NCI-H1105 treated with DMSO at 0.1 percent for 48 hours (cell line): ENCODE measurements at places on chromosomes 1 and 21.

GRCh38 chr1:41502912-41503311, 18.4 kb upstream of the EDN2 start:
- no peak for DNase-seq

DNA sequence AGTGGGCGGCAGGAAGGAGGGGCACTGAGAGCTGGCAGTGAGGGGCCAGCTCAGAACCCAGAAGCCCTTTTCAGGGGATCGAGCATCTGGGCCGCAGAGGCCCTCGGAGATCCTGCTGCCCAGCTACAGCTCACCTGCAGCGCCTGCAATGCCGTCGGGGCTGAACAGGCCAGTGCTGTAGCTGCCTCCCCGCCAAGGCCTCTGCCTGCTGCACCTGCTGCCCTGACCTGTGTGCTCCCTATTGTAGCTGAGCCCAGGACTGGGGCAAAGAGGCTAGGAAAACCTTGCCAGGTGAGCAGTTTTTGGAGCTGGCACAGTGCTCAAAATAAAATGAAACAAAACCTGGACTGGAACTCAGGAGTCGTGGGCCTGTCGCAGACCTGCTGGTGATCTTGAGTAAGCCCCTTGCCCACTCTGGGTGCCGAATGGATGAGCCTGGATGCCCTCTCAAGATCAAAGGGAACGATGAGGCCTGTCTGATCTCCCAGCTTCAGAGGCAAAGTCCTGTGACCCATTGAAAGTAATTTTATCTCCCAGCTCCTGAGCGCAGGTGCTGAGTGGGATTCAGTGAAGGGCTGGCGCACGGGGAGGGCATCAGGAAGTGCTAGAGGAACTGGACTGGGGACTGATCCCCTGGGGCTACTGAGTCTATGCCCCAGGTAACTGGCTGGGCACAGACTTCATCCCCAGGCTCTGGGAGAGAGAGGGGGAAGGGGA, 154.6 kb downstream of the FOXD2 start:
- DNase-seq = peak; percentile 52

- DNase-seq = no peak
These were observed 20.2 kb downstream of the RCAN1 start for GRCh38 chr21:34594566-34595234.

DNA sequence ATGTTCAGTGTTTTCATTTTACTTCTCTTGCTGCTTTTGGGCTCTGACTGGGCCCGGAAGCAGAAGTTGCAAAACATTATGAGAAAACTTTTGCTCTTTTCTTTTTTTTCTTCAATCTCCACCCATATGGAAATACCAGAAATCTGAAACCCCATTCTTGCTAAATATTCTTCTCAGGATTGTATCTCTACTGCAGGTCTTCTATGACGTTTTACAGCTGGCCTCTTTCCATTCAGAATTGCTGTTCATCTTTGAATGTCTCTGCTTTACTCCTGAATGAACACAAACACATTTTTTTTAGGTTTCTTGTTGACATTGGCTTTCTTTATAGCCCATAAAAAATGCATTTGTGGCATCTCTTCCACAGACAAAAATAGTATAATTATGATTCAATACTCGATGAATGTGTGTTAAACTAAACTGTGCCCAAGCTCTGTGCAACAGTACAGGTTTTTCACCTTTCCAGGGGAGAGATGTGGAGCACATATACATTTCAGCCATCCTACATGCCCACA, 18.8 kb downstream of the PTPRC start:
- DNase-seq = peak; percentile 57

- no peak for DNase-seq
These were observed 289.4 kb upstream of the ESRRG start for GRCh38 chr1:217012659-217013058.

- DNase-seq = no peak
These were observed 83.5 kb upstream of the ACTRT2 start for GRCh38 chr1:2937805-2938204.

GRCh38 chr1:227768125-227768439, 32.8 kb downstream of the SNAP47 start:
- DNase-seq = no peak

GRCh38 chr1:193367863-193368262, 181.4 kb upstream of the B3GALT2 start:
- DNase-seq = no peak

DNA sequence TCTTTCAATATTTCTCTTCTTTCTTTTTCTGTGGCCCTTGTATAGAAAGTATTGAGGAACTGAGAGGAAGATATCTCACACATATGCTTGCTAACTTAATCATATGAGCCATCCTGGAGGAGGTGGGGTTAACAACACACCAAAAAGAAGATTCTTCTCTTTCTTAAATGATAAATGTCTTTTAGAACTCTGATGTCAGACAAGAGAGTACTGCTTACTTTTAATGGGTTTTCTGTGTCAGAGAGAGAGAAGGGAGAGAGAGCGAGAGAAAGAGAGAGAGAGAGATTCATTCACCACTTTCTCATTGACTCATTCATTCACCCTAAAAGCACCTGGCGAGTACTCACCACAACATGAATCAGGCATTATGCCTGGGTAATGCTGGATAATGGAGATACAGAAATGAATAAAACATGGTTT, 250.3 kb upstream of the SGIP1 start:
- no peak for DNase-seq

- DNase-seq = no peak
These were observed 70.8 kb upstream of the CLDN14 start for GRCh38 chr21:36550761-36551160.

- no peak for DNase-seq
These were observed 123.6 kb upstream of the KCNJ6 start for GRCh38 chr21:38039841-38040240.

GRCh38 chr21:34197561-34197960, 124.2 kb downstream of the MRPS6 start:
- no peak for DNase-seq

DNA sequence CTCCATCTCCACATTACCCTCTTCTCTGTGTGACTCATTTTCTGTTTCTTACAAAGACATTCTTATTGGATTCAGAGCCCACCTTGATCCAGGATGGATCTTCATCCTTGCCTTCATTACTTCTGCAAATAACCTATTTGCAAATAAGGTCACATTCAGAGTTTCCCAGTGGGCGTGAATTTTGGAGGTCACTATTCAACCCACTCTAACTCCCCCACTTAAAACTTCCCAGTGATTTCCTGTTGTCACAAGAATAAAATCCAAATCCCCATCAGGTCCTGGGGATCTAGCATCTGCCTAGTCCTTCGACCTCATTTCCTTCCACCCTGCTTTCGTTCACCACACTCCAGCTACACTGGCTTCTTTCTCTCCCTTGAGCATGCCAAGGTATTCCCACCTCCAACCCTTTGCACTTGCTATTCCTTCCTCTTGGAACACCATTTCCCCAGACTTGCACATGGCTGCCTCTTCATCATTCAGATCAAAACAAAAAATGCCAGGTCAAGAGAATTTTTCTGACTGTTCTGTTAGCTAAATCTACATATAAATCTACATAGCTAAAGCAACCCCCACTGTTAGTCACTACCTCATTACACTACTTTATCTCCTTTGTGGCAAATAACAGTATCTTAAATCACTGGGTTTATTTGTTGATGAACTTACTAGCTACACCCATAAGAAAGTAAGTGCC, 187.2 kb downstream of the TOMM20 start:
- no peak for DNase-seq

DNA sequence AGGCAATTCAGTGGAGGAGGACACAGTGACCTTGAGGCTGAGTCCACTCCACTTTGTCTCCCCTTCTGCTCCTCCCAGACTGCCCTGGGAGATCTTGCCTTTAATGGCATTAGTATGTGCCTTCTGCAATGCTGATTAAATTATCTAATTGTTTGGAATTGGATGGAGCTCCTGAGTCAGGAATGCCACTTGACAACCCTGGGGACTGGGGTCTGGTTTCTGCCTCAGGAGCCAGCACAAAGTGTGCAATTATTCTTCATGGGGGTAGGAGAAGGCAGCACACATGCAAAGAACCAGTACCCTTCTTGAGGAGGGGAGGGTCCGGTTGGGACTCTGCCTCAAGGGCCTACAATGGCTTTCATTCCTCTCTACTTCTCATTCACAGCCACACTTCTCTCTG, 11.9 kb upstream of the PLXNA2 start:
- no peak for DNase-seq

DNA sequence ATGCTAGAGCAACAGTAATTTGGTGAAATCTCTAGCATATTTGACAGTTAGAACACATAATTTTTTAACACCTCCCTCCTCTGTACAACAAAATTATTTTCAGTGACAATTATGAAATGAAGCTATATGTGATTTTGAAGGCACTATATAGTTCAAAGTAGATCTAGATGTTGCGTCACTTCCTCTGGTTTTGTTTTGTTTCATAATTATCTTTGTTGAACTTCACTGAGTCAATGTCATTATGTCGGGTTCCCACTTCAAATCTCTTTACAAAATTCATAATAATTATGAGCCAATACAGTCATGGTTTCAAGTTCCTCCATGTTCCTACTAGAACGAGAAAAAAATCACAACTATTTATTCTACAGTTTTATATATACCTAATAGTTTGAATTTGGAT, 254.8 kb upstream of the PLXNA2 start:
- no peak for DNase-seq

DNA sequence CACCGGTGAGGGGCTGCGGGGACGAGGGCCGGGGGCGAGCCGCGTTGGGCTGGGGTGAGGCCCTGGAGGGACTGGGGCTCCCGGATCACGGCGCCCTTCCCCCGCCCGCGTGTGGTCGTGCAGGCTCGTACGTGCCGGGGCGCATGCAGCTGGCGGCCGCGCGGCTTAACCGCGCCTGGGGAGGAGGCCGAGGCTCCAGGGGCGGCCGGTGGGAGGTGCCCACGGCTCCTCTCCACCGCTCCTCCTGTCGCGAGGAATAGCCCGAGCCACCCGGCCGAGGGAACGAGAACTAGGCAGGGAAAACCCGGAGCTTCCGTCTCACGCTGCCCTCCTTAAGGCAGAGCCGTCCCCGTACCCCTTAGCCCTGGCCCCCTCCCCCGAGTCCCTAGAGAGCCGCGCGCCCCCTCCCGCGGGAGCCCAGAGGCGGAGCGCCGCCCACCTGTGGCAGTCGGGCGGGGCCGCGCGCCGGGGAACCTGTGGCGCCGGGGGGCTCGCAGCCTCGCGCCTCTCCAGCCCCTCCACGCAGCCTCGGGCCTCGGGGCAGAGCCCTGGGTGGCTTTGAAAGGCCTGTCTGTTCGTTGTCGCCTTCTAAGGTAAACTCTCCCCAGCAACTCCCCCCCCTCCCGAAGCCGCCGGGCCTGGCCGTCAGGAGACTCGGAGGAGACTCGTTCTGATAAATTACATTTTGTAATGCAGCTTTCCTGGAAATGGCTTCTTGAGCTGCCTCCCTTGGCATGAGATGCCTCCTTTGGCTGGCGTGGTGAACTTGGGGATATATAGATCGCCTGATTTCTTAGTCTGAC, 746 bp downstream of the AK4 start:
- DNase-seq = peak; percentile 57
